ENCODE measurements at places on chromosomes 16 and 17.

DNA sequence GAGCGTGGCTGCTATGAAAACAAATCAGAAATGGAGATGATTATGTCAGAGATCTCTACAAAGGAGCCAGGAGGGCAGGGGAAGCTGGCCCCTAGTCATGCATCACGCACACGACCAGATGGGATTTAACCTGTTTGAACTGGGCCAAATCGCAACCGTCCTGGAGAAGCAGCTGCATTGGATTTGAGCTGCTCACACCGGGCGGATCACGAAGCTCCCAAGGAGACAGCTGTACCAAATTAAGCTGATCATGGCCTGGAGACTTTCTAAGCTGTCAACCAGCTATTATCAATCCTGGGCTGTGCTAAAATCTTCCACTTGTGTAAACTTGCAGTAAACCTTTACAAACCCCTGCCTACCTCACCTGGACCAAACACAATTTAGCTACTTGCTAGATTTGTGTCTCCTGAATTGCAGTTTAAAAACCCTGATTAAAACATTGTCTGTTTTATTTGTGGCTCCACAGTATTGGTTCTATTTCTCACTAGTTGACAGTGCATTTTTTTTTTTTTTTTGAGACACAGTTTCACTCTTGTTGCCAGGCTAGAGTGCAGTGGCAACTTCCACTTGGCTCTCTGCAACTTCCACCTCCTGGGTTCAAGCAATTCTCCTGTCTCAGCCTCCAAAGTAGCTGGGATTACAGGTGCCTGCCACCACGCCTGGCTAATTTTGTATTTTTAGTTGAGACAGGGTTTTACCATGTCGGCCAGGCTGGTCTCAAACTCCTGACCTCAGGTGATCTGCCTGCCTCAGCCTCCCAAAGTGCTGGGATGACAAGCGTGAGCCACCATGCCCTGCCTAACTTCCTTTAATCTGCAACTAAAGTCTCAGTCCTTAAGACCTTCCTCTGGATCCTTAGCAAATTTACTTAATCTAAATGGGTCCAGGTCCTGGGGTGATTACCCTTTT lies 98.3 kb upstream of the GRIN2A start:
- DNase-seq: no peak

DNA sequence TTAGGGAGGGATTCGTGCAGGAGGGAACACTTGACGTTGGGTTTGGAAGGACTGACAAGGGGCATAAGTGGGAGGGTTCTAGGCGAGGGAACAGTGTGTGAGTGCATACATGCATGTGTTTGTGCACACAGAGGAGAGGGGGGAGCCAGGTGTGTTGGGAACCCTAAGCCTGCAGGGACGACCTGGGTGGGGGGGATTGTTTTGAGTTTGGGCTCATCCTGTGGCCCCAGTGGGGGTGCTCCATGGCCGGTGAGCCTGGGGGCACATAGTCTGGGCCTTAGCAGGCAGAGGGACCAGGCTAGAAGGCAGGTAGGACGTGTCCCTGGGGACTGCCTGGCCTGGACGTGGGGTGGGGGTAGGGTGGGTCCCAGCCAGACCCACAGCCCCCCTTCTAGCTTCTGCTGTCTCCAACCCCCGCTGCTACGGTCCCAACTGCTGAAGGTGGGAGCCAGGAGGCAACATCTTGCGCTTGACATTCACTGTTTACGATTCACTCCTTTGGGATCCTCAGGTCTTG lies 11.9 kb upstream of the RASD1 start:
- no peak for DNase-seq

DNA sequence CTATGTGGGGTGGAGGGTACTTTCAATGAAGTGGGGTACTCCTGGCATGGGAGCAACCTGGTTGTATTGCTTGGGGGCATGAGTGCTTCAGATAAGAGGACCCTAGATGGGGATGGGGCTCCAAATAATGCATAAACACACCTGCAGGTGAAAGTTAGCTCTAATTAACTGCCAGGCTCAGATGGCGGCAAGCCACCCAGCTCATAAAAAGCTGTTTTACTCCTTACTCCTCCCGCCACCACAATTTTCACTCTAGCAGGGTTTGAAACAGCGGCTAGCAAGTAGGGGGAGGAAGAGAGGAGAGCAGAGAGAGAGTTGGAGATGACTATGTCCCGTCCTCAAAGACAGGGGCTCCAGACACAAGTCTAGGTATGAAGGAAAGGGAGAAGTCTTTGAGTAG lies 117.7 kb upstream of the WSCD1 start:
- DNase-seq: no peak

GRCh38 chr17:17467016-17467415 lies 9.8 kb upstream of the MED9 start:
- no peak for DNase-seq

Measured in RKO (cell line).